ENCODE measurements at places on chromosomes 7 and 10.

DNA sequence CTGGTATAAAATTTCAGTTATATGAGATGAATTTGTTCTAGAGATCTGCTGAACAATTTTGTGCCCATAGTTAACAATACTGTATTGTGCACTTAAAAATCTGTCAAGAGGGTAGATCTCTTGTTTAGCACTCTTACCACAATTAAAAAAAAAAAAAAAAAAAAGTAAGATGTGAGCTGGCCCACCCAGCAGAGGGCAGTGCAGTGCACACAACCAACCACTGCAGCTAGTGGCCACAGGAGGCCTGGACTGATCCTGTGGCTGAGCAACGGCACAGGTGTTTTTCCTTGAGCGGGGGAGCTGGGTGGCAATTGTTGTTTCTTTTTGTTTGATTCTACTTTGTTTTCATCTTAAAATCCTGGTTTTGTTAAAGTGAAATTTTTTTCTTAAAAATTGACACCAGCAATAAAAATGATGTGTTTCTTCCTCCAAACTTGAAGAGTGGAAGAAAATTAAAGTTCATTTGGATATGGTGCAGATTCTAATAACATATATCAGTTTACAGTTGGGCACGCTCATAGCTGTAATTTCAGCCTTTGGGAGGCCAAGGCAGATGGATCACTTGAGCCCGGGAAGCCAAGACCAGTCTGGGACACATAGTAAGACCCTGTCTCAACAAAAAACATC, 171.1 kb upstream of the TBX20 start:
- DNase-seq: peak; percentile 20

DNA sequence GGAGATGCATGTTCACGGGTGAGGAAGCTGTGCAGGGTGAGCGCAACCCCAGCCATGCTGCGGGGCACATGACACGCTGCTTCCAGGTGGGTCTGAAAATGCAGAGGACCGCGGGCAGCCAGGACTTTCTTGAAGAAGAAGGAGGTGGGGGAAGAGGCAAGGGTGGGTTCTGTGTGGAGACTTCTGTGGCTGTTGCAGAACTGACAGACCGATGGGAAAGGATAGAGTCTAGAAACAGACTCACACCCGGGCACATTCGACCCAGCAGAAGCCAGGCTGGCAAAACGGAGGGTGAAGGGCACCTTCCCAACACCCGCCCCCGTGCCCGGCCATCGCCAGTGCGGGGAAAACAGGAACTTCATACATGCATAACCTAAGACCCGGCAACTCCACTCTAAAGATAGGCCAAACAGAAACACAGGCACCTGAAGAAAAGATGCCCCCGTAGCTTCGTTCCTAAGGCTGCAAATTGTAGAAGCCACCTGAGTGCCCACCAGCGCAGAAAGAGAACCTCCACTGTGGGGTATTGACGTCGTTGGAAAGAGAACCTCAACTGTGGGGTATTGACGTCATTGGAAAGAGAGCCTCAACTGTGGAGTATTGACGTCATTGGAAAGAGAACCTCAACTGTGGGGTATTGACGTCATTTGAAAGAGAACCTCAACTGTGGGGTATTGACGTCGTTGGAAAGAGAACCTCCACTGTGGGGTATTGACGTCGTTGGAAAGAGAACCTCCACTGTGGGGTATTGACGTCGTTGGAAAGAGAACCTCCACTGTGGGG, 4.8 kb upstream of the KNDC1 start:
- no peak for DNase-seq

- DNase-seq: no peak
These were observed 332.6 kb upstream of the ZNF32 start for GRCh38 chr10:43981232-43981631.

DNA sequence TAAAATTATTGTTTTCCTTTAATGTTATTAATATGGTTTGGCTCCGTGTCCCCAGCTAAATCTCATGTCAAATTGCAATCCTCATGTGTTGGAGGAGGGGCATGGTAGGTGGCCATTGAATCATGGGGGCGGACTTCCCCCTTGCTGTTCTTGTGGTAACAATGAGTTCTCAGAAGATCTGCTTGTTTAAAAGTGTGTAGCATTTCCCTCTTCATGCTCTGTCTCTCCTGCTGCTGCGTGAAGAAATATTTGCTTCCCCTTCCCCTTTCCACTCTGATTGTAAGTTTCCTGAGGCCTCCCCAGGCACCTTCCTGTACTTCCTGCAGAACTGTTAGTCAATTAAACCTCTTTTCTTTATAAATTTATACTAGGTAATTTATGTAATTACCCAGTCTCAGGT, 27.5 kb downstream of the VIM start:
- no peak for DNase-seq

- DNase-seq: no peak
These were observed 142.1 kb downstream of the STK31 start for GRCh38 chr7:23852135-23852534.

- no peak for DNase-seq
These were observed 587 bp upstream of the CELF2 start for GRCh38 chr10:11017000-11017569.

DNA sequence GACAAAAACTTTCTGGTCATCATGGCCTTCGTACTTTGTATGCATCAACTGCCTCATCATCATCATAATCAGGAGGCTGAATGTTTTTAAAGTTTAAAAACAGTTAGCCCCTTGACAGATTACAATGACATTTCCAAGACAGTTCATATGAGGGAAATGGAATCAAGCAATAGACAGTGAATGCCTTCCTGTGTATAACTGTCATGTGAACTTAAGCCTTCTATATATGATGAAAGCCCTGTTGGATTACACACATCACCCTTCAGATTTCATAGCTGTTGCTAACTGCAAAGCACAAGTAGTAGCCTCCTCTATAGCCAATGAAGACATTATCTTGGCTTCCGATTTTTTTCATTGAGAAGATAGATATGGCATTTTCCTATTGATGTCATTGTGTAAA, 154.0 kb downstream of the PLXDC2 start:
- DNase-seq: no peak

GRCh38 chr10:121098751-121099150, 247.6 kb downstream of the WDR11 start:
- DNase-seq: no peak

DNA sequence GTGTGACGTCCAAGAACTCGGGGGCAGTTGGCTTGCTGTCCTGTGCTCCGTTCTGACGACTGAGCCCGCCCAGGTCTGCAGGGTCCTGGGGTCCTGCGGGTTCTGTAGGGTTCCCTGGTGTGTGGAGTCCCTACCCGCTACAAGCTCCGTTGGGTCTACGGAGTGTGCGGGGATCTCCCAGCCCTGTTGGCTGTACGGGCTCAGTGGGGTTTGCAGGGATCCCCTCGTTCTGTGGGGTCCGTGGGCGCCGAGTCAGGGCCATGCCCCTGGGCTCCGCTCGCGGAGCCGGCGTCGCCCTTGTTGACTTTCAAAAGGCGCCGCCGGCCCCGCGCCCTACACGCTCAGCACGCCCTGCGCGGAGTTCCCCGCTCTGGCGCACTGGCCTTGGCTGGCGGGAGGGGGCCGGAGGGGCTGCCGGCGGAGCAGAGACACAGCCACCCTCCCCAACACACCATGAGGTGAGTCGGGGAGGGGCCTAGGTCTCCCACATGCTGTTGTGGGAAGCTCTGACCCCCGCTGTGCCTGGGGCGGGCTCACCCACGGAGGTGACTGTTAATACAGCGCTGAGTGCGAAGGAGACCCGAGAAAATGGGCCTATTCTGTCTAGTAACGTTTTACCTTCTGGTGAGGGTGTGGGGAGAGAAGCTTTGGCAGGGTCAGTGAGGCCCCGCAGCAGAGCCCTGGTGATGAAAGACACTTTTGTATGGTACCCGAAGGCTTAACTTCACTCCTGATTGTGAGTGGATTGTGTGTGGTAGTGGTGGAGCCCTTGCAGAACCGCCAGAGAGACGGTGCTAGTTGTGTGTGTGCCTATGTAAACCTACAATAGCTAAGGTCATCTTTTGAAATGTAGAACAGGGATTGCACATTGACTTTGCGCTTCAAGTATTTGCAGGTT, 8.1 kb downstream of the TASOR2 start:
- peak; percentile 20 for DNase-seq

DNA sequence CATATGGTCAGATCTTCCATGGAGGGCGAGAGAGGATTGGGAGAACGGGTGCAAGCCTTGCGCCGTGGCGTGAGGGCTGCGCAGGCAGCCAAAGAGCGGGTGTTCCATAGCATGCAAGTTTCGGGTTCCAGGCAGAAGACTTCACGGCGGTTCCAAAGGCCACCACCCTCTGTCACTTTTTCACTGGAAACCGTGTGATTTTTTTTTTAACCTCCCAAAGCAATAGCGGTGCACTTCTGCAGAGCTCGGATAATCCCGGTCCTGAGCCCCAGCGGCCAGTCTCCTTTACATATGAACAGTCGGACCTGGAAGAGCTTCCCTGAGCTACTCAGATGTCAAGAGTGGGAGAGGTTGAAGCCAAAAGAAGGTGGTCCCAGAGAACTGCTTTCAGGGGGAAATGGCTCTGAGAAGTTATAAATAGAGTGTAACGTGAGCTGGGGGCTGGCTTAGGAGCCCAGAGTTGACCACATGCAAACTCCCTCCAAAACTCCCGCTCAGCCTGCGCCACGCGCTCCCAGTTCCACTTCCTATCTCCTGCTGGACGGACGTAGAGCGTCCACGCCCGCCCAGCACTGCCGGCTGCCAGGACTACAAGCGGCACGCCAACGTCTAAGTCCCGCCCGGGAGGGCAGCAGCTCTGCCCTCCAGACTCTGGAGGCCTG, at the start of gene MEOX2:
Gene MEOX2 (minus strand): TSS at position 389 of the 662 bp plus-strand sequence. CDS start 281 bp downstream, at position 108.
- no peak for DNase-seq

DNA sequence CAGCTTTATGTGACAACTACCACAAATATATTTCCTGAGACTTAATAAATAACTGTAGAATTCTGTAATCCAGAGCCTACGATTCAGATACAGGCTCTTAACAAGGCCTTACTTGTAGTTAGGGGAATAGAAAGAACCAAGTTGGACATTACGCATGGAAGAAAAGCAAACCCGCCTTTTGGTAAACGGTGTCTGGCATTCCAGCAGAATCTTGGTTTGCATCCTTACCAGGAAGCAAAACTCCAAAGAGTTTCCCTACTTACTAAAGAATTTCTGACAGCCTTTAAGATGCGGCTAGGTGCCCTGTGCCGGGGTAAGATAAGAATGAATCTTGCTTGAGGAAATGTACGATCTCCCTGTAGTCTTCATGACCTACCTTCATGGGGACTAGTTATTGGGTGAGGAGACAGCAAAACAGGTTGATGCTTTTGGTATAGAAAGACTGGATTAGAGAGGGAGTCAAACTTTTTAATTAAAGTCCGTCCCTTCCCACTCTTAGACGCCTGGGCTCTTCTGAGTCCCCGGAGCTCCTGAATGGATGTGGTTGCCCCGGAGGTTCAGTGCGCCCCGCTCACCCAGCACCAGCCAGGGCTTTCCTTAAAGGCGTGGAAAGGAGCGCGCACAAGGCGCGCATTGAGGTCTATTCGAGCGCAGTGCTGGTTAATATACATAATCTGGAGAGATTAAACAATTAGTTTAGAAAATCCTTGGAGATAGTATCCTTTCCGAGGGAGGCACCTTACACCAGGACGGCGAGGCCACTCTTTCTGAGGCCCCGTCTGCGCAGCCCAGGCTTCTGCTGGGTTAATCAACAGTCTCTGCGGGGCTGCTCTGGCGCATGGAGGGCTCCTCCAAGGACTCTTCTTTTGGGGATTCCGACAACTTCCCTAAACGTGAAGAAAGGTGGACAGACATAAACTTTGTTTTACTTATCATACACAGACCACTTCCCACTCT, 11.5 kb downstream of the PTF1A start:
- no peak for DNase-seq

DNA sequence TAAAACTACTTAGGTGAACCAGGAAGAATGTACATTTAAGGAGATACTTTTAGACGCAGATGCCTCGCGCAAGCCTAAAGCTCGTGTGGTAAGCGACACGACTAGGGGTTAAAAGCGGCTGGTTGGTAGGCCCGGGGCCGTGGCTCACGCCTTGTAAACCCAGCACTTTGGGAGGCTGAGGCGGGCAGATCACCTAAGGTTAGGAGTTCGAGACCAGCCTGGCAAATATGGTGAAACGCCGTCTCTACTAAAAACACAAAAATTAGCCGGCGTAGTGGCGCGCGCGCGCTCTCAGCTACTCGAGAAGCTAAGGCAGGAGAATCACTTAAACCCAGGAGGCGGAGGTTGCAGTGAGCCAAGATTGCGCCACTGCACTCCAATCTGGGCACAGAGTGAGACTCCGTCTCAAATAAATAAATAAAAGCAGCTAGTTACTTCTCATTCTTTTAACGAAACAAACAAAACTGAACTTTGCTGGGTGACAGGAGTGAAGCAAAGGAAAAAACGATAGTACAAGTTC, 879 bp downstream of the NUDT5 start:
- DNase-seq: peak; percentile 21

GRCh38 chr10:25288181-25288580, 113.4 kb downstream of the GPR158 start:
- no peak for DNase-seq

DNA sequence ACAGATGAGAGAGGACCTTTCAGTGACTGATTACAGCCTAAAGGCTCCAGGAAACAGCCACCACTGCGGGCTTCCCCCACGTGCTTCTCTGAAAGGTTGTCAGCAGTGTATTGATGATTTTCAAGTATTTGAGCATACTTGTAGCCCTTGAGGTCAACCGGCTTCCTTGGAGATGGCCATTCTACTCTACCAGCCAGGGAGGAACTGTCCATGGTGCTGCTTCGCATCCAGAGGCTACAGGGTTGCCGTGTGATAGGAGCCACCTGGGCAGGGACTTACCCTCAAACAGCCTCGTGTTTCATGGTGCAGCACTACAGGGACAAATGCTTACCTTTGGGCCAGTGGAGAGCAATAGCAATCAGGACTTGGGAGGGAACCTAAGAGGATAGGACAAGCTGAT, 179.5 kb downstream of the DPP6 start:
- DNase-seq: no peak

GRCh38 chr10:115026746-115027140, 66.4 kb upstream of the ATRNL1 start:
- DNase-seq: no peak

DNA sequence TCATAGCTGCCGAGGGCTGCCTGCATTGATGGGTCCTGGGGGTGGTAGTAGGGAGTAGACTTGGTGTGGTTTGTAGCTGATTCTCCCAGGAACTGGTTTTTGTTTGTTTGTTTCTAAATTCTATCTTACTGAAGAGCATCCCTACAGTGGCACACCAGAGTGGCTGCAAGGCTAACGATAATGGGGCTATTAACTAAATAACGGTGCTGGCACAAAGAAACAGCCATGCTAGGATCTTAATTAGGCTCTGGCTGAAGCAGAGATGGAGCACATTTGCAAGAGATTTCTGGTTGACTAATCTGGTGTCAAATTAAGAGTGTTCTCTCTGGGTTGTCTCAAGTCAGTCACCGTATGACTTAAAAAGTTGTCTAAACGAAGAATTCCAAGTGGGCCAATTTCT, 590.0 kb downstream of the NRG3 start:
- DNase-seq: no peak
